ENCODE measurements at places on chromosomes 5 and 9.
A peak's percentile ranks its signal among the peaks of the same experiment; 100 is the strongest.

DNA sequence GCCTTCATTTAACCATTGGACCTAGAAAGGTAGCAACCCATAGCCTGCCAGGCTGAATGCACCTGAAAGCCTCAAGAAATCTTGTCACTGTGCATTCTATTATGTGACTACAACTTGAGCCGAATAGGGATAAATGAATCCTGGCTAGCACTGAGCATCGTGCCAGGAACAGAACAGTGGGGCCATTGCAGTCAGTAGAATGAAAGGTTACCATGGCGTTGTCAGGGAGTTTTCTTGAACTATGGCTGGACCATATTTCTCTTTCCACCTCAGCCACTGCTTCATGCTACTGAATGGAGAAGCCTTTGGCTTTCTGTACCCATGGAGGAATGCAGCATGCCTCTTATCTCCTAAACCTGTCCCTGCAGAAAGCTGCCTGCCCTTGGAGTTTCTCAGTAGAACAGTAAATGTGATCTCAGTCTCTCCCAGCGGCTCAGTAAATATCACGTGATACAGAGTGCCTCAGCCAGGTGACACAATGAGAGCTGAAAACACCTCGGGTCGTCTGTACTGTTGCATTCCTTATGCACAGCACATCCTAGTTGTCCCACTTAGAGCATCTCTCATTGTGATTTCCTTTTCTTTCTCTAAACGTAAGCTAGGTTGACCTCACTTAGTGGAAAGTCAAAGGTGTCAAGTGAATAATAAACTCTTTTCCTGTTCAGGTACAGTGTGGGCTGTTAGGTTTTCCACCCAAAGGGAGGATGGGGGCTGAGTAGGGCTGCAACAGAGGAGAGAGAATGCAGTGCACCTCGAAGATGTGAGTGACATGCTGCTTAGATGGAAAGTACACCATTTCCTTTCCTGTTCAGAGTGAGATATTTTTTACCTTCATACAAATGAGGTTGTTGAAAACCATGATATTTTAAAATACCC lies 115.3 kb downstream of the MACIR start:
- no peak for DNase-seq

GRCh38 chr9:125558453-125559092 lies 148.4 kb downstream of the MAPKAP1 start:
- peak; percentile 46 for DNase-seq

GRCh38 chr5:172743112-172743959 lies 27.7 kb downstream of the DUSP1 start:
- no peak for DNase-seq

- no peak for DNase-seq
These were observed 45.4 kb downstream of the RAB14 start for GRCh38 chr9:121156263-121156731.

- no peak for DNase-seq
These were observed 20.8 kb downstream of the SLC6A7 start for GRCh38 chr5:150210644-150211043.

- DNase-seq = no peak
These were observed 14.7 kb upstream of the NDUFS4 start for GRCh38 chr5:53545744-53546143.

DNA sequence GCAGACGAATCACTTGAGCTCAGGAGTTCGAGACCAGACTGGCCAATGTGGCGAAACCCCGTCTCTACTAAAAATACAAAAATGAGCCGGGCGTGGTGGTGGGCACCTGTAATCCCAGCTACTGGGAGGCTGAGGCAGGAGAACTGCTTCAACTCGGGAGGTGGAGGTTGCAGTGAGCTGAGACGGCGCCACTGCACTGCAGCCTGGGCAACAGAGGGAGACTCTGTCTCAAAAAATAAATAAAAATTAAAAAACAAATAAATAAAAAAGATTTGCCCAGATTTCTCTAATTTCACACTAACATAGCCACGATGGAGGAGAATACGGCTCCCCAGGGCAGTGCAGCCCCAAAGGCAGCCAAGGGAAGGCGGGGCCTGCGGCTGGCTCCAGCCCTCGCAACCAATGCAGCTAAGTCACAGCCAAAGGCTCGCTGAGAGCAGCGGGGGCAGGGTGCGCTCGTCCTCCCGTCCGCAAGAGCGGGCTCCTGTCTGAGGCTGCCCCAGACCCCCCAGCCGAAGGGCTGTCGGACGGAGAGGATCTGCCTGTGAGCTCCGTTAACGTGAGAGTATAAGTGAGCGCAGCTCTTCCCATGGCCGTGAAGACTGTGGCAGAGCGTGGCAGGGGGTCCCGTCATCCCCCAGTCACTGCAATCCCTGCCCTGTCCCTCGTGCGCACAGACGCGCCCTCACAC lies 43.5 kb downstream of the SLC12A7 start:
- no peak for DNase-seq

DNA sequence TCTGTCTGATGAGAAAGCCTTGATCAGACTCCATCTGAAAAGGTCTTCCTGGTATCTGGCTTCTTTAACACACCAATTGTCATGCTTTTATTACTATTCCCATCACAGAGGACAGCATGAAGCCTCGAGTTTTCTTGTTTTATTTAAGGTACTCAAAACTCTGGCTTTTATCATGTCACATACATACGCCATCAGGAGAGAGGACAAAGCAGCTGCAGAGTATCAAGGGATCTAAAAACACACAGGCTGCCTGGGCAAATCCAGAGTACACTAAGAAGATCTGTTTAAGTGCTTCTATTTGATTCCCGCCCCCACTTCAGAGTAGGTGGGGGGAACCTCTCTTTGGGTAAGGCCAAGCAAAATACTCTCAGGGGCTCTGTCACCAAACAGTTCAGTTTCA lies 277.2 kb downstream of the SPOCK1 start:
- no peak for DNase-seq

GRCh38 chr5:169651526-169651925 lies 14.5 kb downstream of the DOCK2 start:
- DNase-seq = no peak

DNA sequence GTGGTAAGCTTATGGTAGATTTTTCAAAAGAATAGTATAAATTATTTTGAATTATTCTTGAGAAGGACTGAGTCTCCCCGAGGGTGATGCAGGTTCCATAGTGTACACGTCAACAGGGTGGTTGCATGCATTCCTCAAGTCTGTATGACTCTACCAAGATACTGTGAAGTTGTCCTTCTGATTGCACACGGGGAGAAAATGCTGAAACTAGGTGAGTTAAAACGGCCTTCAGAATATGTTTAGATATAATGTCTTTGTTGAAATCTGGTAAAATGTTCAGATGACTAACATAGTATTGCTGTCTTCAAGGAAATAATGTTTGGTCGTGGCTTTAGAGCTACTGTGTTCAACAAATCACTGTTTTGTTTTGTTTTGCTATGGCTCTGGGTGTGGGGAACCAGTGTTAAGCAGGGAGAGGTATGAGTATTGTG lies 22.4 kb upstream of the TNFAIP8 start:
- no peak for DNase-seq

DNA sequence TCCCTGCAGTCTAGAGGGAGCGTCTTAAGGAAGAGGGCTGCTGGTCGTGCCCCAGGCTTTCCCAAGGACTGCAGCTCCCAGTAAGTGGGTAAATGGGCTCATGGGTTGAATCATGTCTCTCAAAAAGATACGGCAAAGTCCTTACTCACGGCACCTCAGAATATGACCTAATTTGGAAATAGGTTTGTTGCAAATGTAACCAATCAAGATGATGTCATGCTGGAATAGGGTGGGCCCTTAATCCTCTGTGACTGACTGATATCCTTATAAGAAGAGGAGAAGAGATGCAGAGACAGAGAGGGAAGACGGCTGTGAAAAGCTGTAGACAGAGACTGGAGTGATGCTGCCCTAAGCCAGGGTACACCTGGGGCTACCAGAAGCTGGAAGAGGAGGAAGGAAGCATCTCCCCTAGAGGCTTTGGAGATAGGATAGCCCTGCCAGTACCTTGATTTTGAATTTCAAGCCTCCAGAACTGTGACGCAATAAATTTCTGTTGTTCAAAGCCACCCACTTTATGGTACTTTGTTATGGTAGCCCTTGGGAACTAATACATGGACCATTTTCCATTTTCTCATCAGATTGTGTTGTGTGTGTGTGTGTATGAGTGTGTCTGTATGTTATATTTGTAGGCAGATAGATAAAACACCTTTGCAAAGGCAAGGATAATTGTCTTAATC lies 15.0 kb downstream of the GALNT10 start:
- DNase-seq = no peak

- DNase-seq = no peak
These were observed 129.3 kb upstream of the SEMA6A start for GRCh38 chr5:116703941-116704340.

DNA sequence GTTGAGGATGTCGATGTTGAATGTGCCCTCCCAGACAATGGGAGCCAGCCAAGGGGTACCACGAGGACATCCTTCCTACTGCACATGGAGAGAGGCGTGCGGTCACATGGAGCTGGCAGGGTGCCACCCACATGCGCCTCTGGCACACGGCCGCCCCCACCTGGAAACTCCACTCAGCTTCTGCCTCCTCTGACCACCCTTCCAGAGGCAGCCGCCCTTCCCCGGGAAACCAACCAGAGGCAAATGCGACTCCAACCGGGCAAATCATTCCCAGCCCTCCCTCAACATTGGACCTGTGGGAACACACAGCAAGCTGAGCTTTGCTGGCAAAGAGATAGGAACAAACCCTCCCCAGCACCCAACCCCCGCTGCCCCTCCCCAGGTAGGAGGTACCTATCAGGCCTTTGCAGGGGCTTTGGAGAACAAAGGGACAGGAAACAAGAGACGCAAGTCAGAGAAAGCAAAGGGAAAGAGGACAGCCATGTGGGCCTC lies 17.5 kb downstream of the ABO start:
- DNase-seq = no peak

DNA sequence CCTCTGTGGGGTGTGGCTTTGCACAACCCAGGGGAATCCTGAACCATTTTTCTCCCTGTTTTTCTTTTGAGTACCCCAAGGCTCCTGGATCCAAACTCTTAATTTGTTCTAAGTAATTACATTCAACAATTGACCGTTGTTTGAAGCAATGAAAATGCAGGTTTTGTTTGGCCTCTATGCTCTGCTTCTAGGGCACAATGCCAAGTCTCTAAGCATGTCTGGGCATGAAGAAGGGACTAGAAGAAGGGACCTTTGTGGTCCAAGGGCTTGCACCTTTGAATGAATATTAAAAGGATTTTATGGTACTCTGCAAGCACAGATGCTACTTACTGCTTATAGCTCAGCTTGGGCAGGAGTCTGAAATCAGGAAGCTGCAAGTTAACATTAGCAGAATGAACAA lies 6.6 kb upstream of the ENC1 start:
- no peak for DNase-seq

DNA sequence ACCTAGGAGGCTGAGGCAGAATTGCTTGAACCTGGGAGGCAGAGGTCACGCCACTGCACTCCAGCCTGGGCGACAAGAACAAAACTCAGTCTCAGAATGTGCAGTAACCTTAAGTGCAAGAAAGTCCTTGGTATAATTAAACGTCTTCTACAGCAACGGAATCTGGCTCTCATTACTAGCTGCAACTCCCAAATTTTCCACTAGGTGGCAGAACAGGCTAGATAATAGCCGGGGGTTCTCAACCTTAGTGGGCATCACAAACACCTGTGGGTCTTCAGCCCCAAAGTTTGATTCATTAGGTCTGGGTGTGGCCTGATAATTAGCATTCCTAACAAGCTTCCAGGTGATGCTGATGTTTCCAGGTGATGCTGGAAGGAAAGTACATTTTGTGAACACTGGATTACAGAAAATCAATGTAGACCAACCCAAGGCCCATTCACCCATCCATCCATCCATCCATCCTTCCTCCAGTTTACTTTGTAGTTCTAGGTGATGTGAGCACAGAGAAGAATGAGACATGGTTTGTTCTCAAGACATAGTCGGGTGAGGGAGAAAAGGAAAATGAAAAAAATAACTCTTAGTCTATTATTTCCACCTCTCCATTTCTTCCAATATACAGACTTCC lies 37.3 kb downstream of the FBXW2 start:
- DNase-seq = peak; percentile 68

DNA sequence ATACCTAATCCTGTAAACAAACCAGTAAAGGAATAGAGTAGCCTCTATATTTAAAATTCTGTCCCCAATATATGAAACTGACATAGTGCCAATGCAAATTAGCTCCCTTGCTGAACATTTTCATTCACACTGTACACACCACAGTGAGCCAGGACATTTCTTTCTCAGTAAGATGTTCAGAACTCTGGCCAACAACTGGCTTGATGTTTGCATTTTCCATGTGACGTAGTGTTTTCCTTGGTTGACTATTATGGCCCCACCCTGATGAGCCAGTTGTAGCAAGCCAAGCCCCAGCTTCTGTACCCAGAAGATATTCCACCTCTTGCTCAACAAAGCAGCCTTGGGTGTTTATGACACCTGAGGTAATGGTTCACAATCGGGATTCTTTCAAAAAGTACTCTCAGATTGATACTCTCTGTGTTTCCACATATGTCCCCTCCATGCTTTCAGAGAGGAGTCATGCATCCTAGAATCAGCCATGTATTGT lies 17.7 kb upstream of the ANXA1 start:
- DNase-seq = no peak

DNA sequence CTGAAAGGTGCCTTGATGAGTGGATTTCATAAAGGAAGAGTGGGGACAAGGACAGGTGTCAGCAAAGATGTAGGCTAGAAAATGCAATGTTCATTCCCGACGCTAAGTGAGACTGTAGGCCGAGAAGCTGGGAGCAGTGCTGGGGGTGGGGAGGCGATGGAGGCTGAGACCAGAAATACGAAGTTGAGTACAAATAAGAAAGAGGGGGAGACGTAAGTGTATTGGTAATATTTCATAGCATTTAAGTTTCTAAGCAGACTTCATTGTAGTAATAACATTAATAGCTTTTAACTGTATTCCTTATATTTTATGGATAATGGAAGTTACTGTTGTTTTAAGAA lies 11.0 kb downstream of the TRIP13 start:
- DNase-seq = no peak

GRCh38 chr9:20092561-20092960 lies 303.7 kb upstream of the SLC24A2 start:
- no peak for DNase-seq

GRCh38 chr9:109010746-109011145 lies 2.6 kb downstream of the CTNNAL1 start:
- DNase-seq = peak; percentile 65

DNA sequence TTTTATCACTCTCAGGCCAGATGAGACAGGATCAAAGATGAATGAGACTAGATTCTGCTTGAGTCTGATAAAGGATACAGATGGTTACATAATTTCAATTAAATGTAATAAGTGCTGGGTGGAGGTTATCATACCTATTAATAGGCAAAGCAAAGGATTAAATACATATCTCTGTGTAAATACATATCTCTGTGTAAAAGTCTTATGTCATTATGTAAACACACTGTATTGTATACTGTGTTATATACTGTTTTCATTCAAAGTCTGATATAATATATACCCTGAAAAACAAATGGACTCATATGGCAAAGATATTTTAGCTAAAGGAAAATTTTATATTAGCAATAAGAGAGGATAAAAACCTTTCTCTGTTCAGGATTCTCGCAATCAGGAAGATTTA lies 605.8 kb upstream of the PTGER4 start:
- DNase-seq = no peak

All from activated CD8-positive, alpha-beta memory T cell treated with anti-CD3 and anti-CD28 coated beads, Interleukin-2, amount 50 U/mL, for 4 hours (primary cell).